Left ventricle myocardium inferior (tissue), 1 donor: ENCODE measurements at places on chromosomes 7 and 10. TPM values are rescaled to one million over a fixed set of nuclear protein-coding genes. Genes with fewer than 3 reads are reported as not detected.

Gene ANK3
- 179 TPM for total RNA-seq

Gene HYAL4
- total RNA-seq, result not detected

Gene TFR2
- 0.25 TPM for total RNA-seq

Gene FAM13C
- 5.2 TPM for total RNA-seq

- DNase-seq, result no peak
- H3K4me3 ChIP-seq, result no peak overlapping the region
- no peak overlapping the region for H3K27ac ChIP-seq
Observed at GRCh38 chr10:34373211-34373610, 441.9 kb downstream of the PARD3 start.

GRCh38 chr7:113633073-113633472 lies 285.7 kb downstream of the PPP1R3A start:
- no peak overlapping the region for H3K4me3 ChIP-seq
- H3K36me3 ChIP-seq, result no peaks in the 10 kb centered on the region
- no peaks in the 10 kb centered on the region for H3K27me3 ChIP-seq
- no peak overlapping the region for H3K27ac ChIP-seq
- H3K4me1 ChIP-seq, result no peaks in the 10 kb centered on the region
- no peak for DNase-seq

DNA sequence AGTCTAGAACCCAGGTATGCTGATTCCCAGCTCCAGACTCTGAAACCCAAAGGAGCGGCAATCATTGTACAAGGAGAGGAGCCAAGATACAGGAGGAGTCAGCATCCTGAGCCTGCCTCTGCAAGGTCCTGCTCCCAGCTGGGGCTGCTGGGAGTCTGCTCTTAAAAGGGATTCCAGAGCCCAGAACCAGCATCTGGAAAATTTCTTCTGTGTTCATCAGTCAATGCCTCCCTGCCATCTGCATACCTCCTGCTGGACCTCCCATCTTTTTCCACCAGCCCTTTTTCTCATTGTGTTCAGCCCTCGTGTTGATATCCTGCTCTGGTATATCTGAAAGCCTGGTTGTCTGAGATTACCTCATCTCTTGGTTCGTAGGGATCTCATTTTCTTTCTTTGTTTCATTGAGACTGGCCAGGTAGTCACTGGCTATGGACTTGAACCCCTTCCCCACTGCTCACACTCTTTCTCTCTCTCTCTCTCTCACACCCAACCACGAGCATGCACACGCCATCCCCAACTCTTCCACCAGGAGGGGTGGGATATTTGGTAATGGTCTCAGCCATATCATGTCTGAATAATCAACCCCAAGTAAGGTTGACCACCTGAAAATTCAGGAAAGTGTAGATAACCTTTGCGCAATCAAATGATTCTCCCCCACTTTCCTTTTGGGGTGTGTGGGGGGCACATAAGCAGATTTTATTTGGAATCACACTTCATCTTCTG lies 608.8 kb downstream of the LRMDA start:
- H3K27ac ChIP-seq, result no peak overlapping the region
- H3K4me3 ChIP-seq, result no peak overlapping the region
- no peaks in the 10 kb centered on the region for H3K27me3 ChIP-seq
- peaks cover 4% of the 10 kb centered on the region for H3K4me1 ChIP-seq

GRCh38 chr10:75211007-75211691 lies 553 bp downstream of the VDAC2 start:
- H3K27ac ChIP-seq, result peak overlapping the region; percentile 100
- no peaks in the 10 kb centered on the region for H3K27me3 ChIP-seq
- peaks cover 71% of the 10 kb centered on the region for H3K4me1 ChIP-seq

- H3K4me1 ChIP-seq, result no peaks in the 10 kb centered on the region
- H3K4me3 ChIP-seq, result no peak overlapping the region
- no peak for DNase-seq
- no peaks in the 10 kb centered on the region for H3K27me3 ChIP-seq
Observed at GRCh38 chr7:40760293-40760964, 625.6 kb downstream of the SUGCT start.

DNA sequence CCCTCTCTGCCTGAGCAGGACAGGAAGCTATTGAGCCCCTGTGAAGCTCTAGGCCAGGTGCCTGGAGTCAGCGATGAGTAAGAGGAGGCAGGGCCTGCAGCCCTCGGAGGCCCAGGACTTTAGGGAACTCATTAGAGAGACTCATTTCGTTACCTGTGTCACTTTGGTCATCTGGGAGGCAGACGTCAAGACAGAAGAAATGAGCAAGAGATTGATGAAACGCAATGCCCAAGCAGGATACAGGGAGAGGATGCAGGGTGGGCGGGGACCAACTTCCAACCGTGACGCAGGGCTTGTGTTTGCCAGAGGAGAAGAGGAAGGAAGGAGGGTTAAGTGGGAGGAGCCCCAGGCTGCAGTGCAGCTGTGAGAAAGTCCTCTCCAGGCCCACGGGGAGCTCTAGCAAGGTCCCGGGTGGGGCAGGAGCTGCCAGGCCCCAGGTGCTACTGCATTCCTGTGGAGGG lies 26.4 kb upstream of the GNA12 start:
- H3K27ac ChIP-seq, result no peak overlapping the region
- H3K36me3 ChIP-seq, result no peaks in the 10 kb centered on the region
- peaks cover 13% of the 10 kb centered on the region for H3K4me1 ChIP-seq
- peak overlapping the region; percentile 7 for H3K4me3 ChIP-seq

GRCh38 chr10:74431816-74432215 lies 280.8 kb downstream of the ADK start:
- H3K4me1 ChIP-seq, result peaks cover 6% of the 10 kb centered on the region
- DNase-seq, result no peak
- no peak overlapping the region for H3K4me3 ChIP-seq

GRCh38 chr7:82593780-82594179 lies 150.2 kb upstream of the CACNA2D1 start:
- H3K4me1 ChIP-seq, result peaks cover 6% of the 10 kb centered on the region
- H3K4me3 ChIP-seq, result no peak overlapping the region
- H3K27ac ChIP-seq, result no peak overlapping the region
- no peaks in the 10 kb centered on the region for H3K27me3 ChIP-seq
- no peaks in the 10 kb centered on the region for H3K36me3 ChIP-seq
- DNase-seq, result no peak

GRCh38 chr10:43623351-43623750 lies 17.1 kb downstream of the ZNF485 start:
- peak overlapping the region; percentile 43 for H3K4me3 ChIP-seq
- H3K27me3 ChIP-seq, result no peaks in the 10 kb centered on the region
- H3K36me3 ChIP-seq, result no peaks in the 10 kb centered on the region
- H3K27ac ChIP-seq, result no peak overlapping the region
- no peak for DNase-seq

DNA sequence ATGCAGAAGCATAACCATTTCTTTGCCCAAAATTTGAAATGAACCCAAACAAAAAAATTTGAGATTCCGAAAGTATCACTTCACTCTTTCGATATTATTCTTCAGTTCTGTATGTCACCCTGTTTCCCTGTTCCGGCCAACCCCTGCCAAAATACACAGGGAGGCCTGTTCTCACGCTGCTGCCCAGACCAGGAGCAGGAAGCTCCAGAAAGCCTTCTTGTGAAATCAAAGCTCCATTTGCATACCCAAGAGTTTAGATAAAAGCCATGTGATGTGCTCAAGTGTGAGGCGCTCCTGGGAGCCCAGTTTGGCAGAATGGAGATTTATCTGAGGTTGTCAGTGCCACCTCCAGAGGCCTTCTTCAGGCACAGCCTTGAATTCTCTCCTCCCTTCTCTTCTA lies 236.2 kb downstream of the FGFR2 start:
- no peaks in the 10 kb centered on the region for H3K4me1 ChIP-seq
- H3K4me3 ChIP-seq, result no peak overlapping the region
- no peak overlapping the region for H3K27ac ChIP-seq
